Skeletal muscle cell (primary cell): ENCODE measurements at places on chromosomes 2 and 18.

GRCh38 chr2:149561309-149561926 lies 26.2 kb downstream of the MMADHC start:
- DNase-seq: no peak

DNA sequence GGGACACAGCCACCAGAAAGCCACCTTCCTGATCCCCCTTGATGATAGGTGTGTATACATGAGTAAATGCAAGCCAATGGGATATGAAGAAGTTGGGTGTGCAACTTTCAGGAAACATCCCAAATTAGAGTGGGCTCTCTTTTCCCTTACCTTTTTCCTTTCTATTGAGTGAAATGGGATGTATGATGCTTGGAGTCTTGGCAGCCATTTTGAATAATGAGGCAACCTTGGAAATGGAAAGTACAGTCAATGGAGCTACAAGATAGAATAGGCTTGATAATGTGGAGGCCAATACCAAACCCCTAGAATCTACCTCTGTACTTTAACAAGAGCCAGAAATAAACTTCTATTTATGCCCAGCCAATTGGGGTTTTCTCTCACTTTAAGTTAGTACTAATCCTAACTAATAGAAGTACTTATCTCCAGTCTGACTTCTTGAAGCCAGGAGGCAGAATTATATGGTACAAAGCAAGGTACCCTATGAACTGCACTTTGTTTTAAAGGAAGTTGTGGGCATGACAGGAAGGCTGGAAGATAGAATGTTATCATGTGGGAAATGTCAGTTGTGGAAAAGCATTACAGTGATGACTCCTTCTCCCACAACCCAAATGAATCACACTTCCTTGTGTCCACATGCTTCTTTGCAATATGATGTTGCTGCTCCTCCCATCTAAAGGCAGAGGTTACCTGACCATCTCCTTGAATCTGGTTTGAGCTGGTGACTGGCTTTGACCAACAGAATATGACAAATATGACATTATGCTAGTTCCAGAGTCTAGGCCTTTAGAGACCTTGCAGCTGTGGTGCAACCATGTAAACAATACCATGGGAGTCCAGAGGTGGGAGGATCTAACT lies 12.9 kb upstream of the NABP1 start:
- no peak for DNase-seq

- peak; percentile 42 for DNase-seq
These were observed 37.1 kb upstream of the ZCCHC2 start for GRCh38 chr18:62485684-62486083.

GRCh38 chr2:145543155-145543554 lies 1023.2 kb upstream of the ZEB2 start:
- DNase-seq: no peak

GRCh38 chr2:205103699-205104098 lies 558.4 kb downstream of the PARD3B start:
- no peak for DNase-seq
